NCI-H1436 (cell line): ENCODE measurements at places on chromosomes 12 and 14.

DNA sequence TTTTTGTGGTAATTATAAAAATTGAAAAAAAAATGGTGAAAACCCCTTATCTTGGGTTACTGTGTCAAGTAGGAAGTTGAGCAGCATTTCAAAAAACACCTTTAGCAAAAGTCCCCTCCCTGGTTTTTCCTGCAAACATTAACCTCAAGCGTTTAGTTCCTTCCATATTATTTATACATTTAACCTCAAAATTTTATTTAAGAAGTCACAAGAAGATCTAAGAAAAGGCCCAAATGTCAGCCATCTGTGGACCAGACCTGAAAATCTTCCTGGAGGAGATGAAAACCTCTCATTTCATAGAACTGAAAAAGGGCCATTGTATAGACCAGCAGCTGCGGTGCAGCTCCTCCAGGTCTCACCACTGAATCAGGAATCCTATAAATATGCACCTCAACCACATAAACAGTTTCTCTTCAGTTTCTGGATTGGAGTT, 40.4 kb upstream of the BTG1 start:
- DNase-seq = no peak

- DNase-seq = no peak
Observed at GRCh38 chr12:6917491-6918231, 3.3 kb downstream of the ENO2 start.

GRCh38 chr14:64938972-64939816, 3.4 kb downstream of the GPX2 start:
- DNase-seq = no peak

GRCh38 chr12:11894890-11895289, 175.8 kb upstream of the BCL2L14 start:
- no peak for DNase-seq

GRCh38 chr12:63238892-63239291, 87.9 kb upstream of the AVPR1A start:
- DNase-seq = no peak

DNA sequence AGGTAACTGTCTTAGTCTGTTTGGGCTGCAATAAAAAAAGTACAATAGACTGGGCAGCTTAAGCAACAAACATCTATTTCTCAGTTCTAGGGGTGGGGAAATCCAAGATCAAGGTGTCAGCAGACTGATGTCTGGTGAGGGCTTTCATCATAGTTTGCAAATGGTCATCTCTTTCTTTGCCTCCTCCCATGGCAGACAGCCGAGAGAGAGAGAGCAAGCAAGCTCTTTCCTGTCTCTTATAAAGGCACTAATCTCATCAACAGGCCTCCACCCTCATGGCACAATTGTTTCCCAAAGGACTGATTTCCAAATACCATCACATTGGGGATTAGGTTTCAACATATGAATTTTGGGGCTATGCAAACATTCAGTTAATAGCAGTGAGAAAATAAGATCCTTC, 445.6 kb upstream of the FLRT2 start:
- DNase-seq = no peak

GRCh38 chr12:57475271-57476161, 4.2 kb downstream of the ARHGAP9 start:
- DNase-seq = no peak

GRCh38 chr14:49768301-49769121, 558 bp downstream of the KLHDC2 start:
- DNase-seq = peak; percentile 11

DNA sequence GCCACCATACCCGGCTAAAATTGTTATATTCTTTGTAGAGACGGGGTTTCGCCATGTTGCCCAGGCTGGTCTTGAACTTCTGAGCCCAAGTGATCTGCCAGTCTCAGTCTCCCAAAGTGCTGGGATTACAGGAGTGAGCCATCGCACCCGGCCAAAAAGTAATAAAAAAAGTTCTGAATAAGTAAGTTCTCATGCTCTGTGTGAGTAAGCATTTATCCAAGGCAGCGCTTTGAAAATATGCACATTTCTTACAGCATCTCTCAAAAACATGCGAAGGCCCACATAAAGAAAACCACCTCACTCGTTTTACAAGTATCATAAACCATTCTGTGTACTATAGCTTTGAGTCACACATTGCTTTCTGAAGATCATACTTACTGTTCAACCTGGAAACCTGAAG, 8.6 kb downstream of the GIT2 start:
- no peak for DNase-seq

DNA sequence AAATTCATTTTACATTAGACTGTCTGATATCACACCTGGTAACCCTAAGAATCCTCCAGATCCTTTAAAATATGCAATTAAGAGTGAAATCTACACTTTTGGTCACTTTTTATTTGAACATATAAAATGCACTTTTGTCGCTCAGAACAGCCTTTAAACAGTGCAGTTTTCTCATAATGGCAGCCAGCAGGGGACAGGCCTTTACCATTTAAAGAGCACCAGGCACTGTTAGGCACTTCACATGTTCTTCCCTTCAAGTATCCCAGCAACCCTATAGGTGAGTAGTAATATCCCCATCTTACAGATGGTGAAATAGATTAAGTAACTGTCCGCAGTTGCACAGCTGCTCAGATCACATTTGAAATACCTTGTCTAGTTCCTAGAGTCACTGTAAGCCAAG, 11.3 kb upstream of the SAMD4A start:
- no peak for DNase-seq

DNA sequence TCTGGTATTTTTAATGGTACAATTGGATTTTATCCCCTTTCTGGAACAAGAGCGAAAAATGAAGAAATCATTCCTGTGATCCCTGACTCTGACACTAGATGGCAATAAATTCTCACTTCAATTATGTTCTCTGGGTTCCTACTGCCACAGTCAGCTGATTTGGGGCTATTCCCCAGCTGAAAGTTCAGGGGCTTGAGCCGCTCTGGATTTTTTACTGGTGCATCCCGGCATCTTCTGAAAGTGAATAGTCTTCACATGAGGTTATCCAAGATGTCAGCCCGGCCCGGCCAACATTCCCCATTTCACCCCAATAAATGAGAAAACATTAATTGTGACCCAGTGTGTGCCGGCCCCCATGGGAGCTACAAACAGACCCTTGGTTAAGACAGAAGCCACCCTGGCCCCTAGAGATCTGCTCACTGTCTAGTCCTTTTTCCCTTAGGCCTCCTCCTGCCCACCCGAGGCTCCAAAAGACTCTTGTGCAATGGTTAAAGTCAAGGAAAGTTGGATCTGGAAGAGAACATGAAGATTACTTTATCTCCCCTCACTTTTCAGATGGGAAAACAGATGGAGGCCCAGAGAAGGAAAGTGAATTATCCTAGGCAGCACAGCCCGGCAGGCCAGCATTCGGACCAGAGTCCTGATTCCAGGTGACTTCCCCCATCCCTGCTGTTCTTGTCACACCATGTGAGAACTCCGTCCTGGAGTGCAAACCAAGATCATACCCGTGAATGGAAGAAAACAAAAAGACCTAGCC, 20.8 kb downstream of the CKAP4 start:
- DNase-seq = peak; percentile 41

- DNase-seq = no peak
Observed at GRCh38 chr14:96423446-96424108, 31.6 kb downstream of the AK7 start.

GRCh38 chr12:5259523-5259922, 172.4 kb upstream of the NTF3 start:
- DNase-seq = no peak

DNA sequence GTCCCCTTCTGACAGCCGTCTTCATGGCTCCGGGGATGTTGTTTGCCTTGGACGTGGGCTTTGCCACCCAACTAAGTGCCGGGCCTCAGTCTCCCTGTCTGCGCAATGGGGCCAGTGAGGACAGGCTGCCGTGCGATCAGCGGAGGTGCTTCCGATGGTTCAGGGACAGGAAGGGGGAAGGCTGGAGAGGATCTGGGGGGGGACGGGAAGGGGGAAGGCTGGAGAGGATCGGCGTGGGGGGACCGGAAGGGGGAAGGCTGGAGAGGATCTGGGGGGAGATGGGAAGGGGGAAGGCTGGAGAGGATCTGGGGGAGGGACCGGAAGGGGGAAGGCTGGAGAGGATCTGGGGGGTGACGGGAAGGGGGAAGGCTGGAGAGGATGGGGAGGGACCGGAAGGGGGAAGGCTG, 3.4 kb downstream of the MMP17 start:
- DNase-seq = no peak

DNA sequence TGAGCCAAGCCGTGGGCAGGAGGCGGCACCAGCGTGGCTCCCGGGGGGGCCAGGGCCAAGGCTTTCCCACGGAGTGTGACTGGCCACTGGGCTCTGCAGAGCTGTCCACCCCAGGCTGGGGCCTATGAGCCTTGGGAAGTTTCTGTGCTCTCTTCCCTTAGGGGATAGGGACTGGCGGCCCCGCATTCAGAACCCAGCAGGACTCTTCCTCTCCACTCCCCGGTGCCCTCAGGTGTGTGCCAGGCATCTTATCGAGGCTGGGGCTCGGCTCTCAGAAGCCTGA, 17.8 kb upstream of the EIF2B2 start:
- DNase-seq = no peak

GRCh38 chr14:72902801-72903530, 9.1 kb upstream of the DPF3 start:
- DNase-seq = no peak

DNA sequence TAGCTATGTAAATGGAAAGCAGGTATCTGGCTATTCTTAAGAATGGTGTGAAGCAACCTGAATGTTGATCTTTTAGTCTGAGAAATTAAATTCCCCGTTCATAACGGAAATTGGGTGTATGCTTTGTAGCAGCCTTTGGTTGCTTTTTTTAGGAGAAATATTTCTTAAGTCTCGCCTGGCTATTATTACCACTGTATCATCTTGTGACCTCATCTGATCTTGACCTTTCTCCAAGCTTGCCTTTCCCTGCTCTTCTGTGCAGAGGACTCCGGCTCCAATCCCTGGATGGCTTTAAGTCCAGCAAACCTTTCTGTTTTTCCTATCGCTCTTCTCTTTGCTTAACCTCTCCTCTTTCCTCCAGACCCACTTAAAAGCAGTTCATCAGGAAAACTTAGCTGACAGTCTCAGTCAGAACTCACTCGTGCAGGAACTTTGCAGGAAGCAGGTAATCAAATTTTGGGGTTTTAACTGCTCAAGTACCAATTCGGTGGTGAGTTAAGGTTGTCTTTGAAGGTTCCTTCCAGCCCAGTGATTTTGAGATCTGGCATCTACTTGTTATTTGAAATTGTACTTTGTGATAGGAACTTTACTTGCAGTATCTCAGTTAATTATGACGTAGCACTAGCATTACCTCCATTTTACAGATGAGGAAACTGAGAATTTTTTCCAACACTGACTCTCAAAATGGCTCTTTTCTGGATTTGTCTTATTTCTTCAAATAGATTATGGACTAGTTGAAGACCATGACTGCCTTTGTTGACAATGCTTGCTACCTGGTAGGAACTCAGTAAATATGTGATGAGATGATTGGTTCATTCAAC, 14.1 kb downstream of the PPFIBP1 start:
- no peak for DNase-seq

DNA sequence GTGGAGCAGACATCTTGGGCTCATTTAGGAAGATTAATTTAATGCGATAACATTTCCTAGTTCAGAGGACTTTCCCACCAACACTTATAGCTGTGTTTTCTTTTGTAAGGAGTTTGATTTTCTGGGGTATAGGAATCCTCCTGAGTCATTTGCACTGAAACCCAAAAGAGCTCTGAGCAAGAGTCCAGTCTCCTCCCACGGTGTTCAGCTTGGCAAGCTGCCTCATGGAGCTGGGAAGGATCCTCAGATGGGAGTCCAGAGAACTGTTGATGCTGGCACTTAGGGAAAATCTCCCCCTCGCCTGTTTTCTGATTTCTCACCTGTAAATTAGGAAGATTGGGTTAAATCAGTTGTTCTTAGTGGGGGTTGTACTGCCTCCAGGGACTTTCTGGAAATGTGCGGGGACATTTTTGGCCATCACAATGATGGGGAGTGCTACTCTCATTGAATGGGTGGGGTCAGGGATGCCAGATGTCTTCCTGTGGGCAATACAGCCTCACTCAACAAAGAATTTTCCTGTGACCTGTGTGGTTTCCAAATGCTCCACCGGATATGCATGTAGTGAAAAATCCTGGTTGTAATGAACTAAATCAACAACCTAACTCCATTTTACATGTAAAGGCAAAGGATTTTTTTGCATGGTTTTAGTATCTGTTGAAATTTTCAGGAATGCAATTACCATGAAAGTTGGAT, 150.6 kb downstream of the ADCK1 start:
- DNase-seq = no peak

GRCh38 chr12:121514184-121514742, 66.6 kb downstream of the KDM2B start:
- DNase-seq = no peak

GRCh38 chr14:75274899-75275569, 3.6 kb upstream of the FOS start:
- no peak for DNase-seq

DNA sequence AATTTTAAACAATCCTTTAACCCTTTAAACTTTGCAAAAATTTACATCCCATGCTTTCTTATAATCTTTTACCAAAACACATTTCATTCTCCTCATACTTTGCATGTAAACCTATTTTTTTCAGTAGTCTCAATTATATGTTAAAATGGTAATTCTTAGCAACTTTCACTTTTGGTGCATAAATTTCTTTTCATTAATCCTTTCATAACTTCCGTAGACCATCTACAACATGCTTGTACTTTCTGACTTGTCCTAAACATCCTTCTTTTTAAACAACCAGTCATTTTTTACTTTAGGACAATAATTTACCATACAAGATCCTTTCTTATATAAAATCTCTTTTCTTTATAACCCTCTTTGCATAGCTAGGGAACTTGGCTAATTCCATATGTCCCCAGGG, 19.5 kb downstream of the CCDC91 start:
- no peak for DNase-seq

- DNase-seq = no peak
Observed at GRCh38 chr14:81275305-81276072, 54.7 kb upstream of the GTF2A1 start.

GRCh38 chr14:91311284-91311662, 66.8 kb upstream of the GPR68 start:
- DNase-seq = no peak

DNA sequence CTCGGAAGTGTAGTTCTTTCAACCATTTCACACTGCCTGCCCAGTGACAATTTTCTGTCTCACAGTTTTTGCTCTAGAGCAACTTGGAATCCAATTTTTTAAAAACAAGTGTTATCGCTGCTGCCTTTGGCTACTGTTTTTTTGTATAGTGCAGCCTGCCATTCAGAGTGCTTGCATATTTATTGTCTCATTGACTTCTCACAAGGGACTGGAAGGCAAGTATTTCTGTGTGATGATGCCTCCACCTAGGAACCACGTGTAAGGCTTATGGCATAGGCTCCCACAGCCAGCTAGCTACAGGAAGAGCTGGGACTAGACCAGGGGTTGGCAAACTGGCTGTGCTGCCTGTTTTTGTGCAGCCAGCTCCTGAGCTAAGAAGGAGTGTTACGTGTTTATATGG, 903 bp downstream of the PARPBP start:
- no peak for DNase-seq

GRCh38 chr12:51323317-51323960, 535 bp downstream of the BIN2 start:
- DNase-seq = no peak

- DNase-seq = no peak
Observed at GRCh38 chr14:37642125-37642524, 46.7 kb downstream of the TTC6 start.

GRCh38 chr14:23563473-23564180, 4.0 kb downstream of the AP1G2 start:
- no peak for DNase-seq

- peak; percentile 53 for DNase-seq
Observed at GRCh38 chr12:50620109-50620977, 115.6 kb downstream of the DIP2B start.

- no peak for DNase-seq
Observed at GRCh38 chr12:6567112-6567670, 900 bp downstream of the NOP2 start.

- DNase-seq = no peak
Observed at GRCh38 chr14:42523666-42524065, 917.0 kb downstream of the LRFN5 start.
